ENCODE measurements at places on chromosomes 2 and 18.

- no peak for DNase-seq
Measured at GRCh38 chr2:228535396-228535795, 353.9 kb upstream of the SPHKAP start.

- no peak for DNase-seq
Measured at GRCh38 chr2:114784890-114785583, 342.6 kb downstream of the DPP10 start.

- DNase-seq: no peak
Measured at GRCh38 chr2:160498137-160498536, 4.5 kb upstream of the RBMS1 start.

- DNase-seq: no peak
Measured at GRCh38 chr2:239729151-239729550, 296.0 kb downstream of the NDUFA10 start.

DNA sequence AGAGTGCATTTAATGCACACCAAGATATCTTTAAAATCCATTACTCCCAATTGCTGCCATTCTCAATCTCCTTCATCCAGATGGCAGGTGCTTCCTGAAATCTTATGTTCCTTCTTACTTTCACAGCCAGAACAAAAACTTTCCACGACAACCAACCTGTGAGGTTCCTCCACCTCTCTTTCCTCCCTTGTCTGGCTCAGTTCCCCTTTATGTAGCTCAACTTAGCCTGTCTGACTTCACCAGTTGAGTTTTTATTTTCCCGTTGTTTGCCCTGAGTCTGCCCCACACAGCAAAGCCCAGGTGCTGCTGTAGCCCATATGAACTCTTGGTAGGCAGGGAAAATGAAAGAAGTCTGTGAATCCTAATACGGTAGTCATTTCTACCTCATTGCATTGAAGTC is 112.5 kb downstream of the MREG start:
- DNase-seq: no peak

GRCh38 chr2:225667445-225667844 is 267.9 kb downstream of the NYAP2 start:
- no peak for DNase-seq

GRCh38 chr2:230224458-230224857 is 1.1 kb upstream of the SP140 start:
- DNase-seq: no peak

DNA sequence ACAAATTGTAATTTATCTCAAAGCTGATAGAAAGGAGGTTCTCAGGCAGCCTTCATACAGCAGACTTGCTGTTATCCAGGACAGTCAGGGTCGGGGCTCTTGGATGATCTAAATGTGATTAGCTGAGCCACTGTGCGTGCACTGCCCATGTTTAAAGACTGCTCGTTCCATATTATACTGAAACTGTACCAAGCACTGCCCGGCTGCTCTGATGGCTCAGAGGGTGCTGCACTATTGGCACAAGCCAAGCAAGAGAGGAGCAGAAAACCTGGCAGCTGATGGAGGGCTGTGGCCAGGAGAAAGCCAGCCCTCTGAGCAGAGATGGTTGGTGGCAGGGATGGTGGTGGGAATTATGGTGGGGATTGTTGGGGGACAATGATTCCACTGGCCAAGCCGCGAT is 63.4 kb downstream of the COL6A3 start:
- no peak for DNase-seq

GRCh38 chr18:7447318-7448028 is 119.6 kb upstream of the PTPRM start:
- DNase-seq: no peak

DNA sequence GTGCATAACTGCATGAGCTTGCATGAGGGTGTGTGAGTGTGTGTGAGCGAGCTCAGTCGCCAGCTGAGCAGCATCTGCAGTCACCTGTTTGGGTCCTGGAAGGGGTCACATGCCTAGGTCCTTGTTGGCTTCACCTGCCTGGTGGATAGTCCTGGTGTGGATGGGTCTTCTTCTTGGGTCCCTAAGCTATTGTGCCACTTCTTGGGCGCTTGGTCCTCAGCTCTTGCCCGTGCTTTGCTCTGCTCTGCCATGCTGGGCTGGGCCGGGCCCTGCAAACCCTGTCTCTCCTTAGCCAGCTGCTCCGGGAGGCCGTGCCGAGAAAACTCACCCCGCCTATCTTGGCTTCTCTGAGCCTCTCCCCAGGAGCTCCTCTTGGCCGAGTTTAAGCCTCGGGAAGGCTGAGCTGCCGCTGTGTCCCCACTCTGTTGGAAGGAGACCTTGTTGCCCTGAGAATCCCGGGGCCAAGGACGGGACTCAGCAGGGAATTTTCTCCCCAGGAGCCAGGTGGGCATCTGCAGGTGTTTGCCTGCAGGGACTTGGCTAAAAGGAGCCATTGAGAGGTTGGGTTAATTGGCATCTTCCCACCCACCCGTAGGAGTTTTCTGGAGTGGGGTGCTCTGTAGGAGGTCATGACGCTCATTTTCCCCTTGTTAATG is 300.8 kb downstream of the NDUFA10 start:
- no peak for DNase-seq

GRCh38 chr18:30342675-30343074 is 699.9 kb downstream of the DSC3 start:
- DNase-seq: no peak

DNA sequence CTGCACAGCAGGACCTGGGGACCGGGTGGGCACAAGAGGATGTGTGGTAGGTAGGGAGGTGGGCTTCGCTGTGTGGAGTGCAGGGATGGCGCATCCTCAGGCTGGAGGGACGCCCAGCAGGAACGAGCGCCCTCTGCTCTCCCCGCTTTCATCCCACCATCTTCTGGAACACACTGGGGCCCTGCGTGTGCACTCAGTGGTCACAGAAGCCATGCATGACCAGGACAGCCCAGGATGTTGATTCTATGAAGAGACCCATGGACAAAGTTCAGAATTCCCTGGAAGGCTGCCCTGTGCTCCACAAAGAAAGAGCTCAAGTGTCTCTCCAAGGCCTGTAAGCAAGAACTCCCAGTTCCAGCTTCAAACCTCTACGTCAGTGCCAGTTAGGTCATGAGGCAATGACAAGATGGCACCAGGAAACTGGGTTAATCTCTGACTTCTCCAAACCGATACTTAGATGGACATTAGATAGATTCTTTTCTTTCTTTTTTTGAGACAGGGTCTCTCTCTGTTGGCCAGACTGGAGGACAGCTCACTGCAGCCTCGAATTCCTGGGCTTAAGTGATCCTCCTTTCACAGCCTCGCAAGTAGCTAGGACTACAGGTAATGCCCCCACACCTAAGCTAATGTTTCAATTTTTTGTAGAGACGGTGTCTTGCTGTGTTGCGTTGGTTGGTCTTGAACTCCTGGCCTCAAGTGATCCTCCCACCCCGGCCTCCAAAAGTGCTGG is 3.4 kb downstream of the SLC66A2 start:
- DNase-seq: no peak

DNA sequence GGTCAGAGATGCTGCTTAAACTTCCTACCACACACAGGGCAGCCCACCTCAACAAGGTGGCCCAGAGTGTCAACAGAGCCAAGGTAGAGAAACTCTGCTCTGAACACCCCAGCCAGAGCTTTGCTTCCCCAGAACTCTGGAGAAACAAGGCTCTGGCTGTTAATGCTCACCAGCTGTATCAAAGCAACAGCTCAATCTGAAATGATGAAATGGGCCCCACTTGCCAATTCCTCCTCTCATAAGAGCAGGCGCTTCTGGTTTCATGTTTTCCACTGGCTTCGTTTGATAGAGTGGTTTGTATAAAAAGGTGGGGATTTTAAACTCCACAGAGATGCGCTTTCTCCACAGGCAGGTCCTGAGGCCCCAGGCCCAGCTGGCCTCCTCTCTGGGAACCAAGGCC is 60.9 kb upstream of the TFCP2L1 start:
- no peak for DNase-seq

- DNase-seq: peak; percentile 65
Measured at GRCh38 chr2:196239622-196240587, 68.5 kb upstream of the STK17B start.

DNA sequence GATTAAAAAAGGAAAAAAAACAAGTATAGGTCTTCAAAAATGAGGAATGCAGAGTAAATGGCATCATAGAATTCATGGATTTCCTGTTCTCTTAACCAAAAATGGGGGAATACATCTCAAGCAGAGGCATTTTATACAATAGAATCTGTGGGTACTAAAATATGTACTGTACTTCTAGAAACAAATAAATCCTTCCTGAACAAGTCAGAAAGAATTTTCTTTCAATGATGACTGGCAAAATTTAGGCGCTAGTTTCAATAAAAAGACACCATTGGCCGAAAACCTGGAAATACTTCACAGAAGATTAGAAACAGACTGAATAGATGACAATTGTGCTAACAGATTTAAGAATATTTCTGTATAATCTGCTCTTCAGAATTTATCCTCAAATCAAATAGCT is 15.1 kb downstream of the TRAK2 start:
- no peak for DNase-seq

DNA sequence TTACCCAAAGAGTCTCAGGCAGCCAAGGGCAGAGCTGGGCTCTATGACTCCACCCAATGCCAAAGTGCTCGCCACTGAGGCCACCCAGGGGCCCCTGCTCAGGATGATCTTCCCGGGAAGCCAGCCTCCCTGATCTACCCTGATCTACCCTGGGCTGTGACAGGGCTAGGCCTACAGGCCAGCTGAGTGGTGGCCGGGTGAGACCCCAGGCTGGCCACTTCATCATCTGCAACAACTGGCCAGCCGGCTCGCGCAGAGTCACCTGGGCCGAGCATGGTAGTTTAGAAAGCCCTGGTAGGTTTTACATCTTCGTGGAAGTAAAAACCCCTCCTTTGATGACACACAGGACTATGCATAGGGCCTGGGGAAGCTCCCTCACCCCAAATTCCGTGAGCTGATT is 276.3 kb downstream of the NDUFA10 start:
- DNase-seq: no peak

- no peak for DNase-seq
Measured at GRCh38 chr2:205411558-205411957, 270.7 kb upstream of the NRP2 start.

- no peak for DNase-seq
Measured at GRCh38 chr2:154623819-154624218, 74.7 kb upstream of the KCNJ3 start.

DNA sequence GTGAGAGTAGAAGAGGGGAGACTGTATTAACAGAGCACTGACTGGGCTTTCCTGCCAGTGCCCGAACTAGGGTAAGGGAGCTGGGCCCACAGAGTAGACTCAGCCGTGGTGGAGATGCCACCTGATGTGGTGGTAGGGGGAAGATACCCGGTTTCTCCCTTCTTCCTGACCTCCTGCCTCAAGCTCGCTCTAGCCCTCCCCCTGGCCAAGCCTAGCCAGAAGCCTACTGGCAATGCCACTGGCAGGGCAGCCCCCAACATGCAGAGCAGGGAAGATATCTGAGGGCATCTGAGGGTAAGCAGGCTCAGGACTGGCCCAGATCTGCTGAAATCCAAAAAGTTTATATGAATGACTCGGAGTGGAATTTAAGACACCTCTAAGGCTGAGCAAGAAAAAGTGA is 162.6 kb upstream of the SMAD2 start:
- no peak for DNase-seq

- DNase-seq: no peak
Measured at GRCh38 chr2:235968616-235969324, 199.4 kb downstream of the GBX2 start.
